ENCODE measurements at places on chromosomes 5 and 9. TPM values are rescaled to one million over a fixed set of nuclear protein-coding genes. Genes with fewer than 3 reads are reported as not detected.

- H3K36me3 ChIP-seq = no peaks in the 10 kb centered on the region
- H3K4me1 ChIP-seq = peaks cover 10% of the 10 kb centered on the region
- DNase-seq = no peak
These were observed 51.0 kb downstream of the OR1J1 start for GRCh38 chr9:122426723-122427122.

- H3K4me1 ChIP-seq = no peaks in the 10 kb centered on the region
- no peak overlapping the region for H3K27ac ChIP-seq
- no peak overlapping the region for H3K4me3 ChIP-seq
- DNase-seq = no peak
These were observed 22.4 kb upstream of the NREP start for GRCh38 chr5:111779260-111779921.

GRCh38 chr5:87661784-87662566 is 249.2 kb upstream of the CCNH start:
- no peaks in the 10 kb centered on the region for H3K36me3 ChIP-seq
- H3K27ac ChIP-seq = no peak overlapping the region
- H3K27me3 ChIP-seq = no peaks in the 10 kb centered on the region
- DNase-seq = no peak
- H3K4me1 ChIP-seq = no peaks in the 10 kb centered on the region

- H3K36me3 ChIP-seq = no peaks in the 10 kb centered on the region
- H3K27ac ChIP-seq = no peak overlapping the region
- no peaks in the 10 kb centered on the region for H3K27me3 ChIP-seq
These were observed 31.9 kb upstream of the MIER3 start for GRCh38 chr5:56983593-56984361.

DNA sequence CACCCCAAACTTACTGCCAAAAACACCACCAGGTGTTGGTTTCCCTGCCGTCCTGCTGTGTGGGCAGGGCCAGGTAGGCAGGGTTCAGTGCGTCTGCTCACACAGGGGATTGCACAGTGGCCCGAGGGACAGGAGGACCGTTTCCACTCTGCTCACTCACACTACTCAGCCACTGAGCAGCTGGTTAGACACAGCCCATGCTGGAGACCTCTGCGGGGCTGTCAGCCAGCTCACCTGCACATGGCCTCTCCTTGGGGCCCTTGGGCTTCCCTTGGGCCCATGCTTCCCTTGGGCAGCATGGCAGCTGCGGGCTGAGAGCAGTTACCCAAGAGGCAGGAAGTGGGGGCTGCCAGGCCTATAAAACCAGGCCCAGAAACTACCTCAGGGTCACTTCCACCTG is 79.0 kb downstream of the SYK start:
- peaks cover 10% of the 10 kb centered on the region for H3K4me1 ChIP-seq
- no peak overlapping the region for H3K4me3 ChIP-seq
- no peaks in the 10 kb centered on the region for H3K27me3 ChIP-seq

The LVRN gene
- total RNA-seq = 0.11 TPM

The FAM200C gene
- total RNA-seq = 2.0 TPM

DNA sequence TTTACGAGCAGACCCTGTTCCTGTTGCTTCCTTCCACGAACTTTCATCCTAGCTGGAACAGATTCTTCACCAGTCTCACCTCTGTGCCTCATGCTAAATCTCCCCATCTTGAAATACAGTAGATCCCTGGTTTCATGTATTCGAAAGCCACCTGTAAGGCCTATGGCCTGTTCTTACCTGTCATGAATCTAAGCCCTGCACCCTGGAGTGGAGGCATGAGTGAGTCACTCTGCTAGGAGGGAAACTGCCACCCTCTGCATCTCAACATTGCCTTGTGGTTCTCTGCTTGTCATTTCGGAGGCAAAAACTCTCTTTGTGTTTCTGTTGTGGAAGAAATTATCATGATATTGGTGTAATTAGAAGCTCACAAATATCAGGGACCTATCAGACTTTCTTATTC is 320.0 kb downstream of the ENC1 start:
- no peak overlapping the region for H3K27ac ChIP-seq
- no peak overlapping the region for H3K4me3 ChIP-seq
- no peaks in the 10 kb centered on the region for H3K36me3 ChIP-seq
- H3K4me1 ChIP-seq = no peaks in the 10 kb centered on the region
- no peak for DNase-seq
- H3K27me3 ChIP-seq = peaks cover 3% of the 10 kb centered on the region

The IRGM gene
- total RNA-seq = not detected

GRCh38 chr5:112614986-112615385 is 122.7 kb upstream of the APC start:
- DNase-seq = no peak
- no peaks in the 10 kb centered on the region for H3K27me3 ChIP-seq
- no peaks in the 10 kb centered on the region for H3K36me3 ChIP-seq
- no peak overlapping the region for H3K4me3 ChIP-seq
- no peak overlapping the region for H3K27ac ChIP-seq

DNA sequence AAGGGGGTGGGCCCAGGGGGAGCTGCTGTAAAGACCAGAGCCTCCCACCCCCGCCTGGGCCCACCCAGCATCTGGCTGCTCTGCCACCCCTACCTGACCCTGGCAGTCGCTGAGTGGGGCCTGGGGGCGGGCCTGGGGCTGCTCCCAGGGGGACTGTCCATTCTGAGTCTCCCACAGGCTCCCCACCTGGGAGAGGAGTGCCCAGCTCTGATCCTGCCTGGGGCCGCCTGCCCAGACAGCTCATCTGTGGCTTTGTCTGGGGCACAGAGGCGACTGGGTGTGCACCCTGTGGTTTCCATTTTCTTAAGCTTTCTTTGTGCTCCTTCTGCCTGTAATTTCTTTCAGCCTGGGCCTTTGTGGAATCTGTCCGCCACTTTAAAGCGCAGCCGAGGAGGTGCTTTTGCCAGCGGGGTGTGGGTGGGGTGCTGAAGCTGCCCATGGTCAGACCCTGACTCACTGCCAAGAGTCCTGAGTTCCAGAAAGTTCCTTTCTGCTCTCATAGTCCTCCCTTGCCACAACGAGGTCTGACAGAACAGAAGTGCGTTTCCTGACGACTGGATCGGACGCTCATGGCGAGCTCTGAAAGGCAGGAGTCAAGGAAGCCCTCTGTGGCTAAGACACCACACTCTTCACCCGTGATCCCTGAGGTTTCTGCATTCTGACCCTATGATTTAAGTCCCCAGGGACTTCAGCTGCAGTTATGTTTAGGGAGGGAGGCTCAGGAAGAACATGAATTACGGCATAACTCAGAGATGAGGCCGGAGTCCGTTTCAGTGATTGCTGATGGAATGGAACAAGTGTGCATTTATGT is 225.0 kb downstream of the FANCC start:
- no peak for DNase-seq
- H3K27ac ChIP-seq = no peak overlapping the region
- no peaks in the 10 kb centered on the region for H3K4me1 ChIP-seq
- H3K27me3 ChIP-seq = no peaks in the 10 kb centered on the region
- no peaks in the 10 kb centered on the region for H3K36me3 ChIP-seq

DNA sequence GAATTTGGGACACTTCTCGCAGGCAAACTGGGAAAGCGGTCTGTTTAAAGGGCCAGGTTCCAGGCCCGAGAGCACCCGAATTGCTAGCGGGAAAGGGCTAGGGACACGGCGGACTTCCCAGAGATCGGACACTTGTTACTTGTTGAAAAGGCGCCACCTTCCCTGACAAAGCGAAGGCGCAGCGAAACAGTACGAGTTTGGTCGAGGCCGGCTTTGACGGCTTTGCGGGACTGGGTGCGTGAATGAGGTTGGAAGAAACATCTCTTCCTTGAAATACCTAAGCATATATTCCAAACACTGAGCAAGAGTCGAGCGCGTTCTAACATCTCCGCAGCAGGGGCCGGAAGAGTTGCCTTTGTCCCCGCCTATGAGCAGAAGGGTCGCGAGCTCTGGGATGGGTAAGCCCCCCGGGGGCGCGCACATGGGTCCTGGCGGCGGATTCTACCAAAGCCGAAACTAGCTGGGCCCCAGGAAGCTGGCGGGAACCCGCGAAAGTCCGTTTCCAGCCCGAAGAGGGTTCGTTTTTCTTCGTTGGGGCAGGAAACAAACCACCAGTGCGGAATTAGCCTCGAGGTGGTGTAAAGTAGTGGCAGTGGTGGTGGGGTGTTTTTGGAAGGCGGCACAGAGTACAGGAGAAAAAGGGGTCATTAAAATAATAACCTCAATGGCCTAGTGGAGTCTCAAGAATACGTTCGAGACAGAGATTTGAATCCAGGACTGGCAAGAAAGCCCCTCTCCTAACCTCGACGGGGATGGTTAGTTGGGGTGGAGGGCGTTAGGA is 1.5 kb downstream of the GDNF start:
- no peaks in the 10 kb centered on the region for H3K27me3 ChIP-seq
- H3K36me3 ChIP-seq = no peaks in the 10 kb centered on the region
- peaks cover 4% of the 10 kb centered on the region for H3K4me1 ChIP-seq

The TLX3 gene
- total RNA-seq = not detected

DNA sequence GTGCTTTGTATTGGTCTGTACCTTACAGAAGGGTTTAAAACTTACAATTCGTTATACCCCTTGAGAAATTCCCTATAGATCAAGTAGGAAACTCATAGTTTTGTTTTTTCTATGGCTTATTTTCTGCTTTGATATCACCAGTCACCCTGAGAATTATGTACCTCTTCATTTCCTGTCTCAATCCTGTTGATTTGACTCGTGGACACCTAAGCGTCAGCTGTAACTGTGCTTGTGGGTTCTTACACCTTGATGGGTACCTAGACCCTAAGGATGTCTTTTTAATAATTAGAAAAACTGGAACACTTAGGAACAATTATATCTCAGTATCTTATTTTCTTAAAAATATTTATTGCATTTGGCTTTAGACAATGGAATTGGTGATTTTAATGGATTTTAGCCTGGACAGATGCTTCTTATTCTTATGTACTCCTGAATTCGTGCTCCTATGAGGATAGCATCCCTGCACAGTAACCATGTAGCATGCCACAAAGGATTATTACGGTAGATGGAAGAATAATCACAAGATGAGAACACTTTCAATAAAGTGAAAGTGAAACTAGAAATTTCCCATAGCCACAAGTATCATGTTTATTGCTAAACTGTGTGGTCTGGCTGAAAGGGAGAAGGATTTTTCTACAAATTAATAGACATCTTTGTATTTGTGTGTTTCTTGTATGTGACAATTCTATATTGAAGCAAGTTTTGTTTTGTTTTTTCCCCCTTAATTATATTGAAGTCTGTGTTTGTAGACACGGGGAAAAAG is 1920.3 kb upstream of the WWC1 start:
- H3K36me3 ChIP-seq = no peaks in the 10 kb centered on the region
- no peak overlapping the region for H3K27ac ChIP-seq
- peaks cover 12% of the 10 kb centered on the region for H3K4me1 ChIP-seq
- no peaks in the 10 kb centered on the region for H3K27me3 ChIP-seq
- peak; percentile 55 for DNase-seq

GRCh38 chr5:59837071-59837470 is 56.5 kb downstream of the PDE4D start:
- no peaks in the 10 kb centered on the region for H3K4me1 ChIP-seq
- DNase-seq = no peak
- H3K4me3 ChIP-seq = no peak overlapping the region
- H3K27me3 ChIP-seq = no peaks in the 10 kb centered on the region
- H3K27ac ChIP-seq = no peak overlapping the region

The APC gene
- total RNA-seq = 76.8 TPM

DNA sequence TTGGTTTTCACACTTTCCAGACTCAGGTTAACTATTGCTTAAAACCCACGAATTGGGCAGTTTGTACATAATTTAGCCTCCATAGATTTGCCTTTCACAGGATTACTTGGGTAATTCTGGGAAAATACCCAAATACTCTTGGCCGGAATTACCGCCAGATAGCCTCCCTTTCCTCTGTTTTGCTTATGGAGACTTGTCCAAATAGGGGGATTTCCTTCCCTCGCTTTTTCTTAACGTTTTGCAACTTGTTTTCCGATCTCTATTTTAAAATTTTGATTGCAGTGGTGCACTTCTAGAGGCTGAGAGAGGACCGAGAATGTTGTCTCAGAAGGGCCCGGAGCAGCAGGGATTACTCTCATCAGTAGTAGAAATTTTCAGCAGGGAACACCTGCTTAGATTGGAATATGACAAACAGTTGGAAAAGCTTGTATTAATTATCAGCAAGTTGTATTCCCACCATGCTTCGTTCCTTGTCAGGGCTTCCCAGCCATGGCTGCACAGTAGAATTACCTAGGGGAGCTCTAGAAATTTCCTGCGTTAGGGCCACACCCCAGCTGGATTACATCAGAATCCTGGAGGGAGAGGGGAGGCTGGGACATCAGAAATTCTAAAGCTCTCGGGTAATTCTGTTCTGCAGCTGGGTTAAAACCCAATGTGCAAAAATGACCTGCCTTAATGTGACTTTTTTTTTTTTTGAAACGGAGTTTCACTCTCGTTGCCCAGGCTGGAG is 329.1 kb downstream of the SH3GL2 start:
- no peaks in the 10 kb centered on the region for H3K27me3 ChIP-seq
- no peak overlapping the region for H3K4me3 ChIP-seq
- no peaks in the 10 kb centered on the region for H3K4me1 ChIP-seq
- H3K36me3 ChIP-seq = no peaks in the 10 kb centered on the region
- no peak overlapping the region for H3K27ac ChIP-seq
- no peak for DNase-seq

The KIAA0825 gene
- 2.0 TPM for total RNA-seq

DNA sequence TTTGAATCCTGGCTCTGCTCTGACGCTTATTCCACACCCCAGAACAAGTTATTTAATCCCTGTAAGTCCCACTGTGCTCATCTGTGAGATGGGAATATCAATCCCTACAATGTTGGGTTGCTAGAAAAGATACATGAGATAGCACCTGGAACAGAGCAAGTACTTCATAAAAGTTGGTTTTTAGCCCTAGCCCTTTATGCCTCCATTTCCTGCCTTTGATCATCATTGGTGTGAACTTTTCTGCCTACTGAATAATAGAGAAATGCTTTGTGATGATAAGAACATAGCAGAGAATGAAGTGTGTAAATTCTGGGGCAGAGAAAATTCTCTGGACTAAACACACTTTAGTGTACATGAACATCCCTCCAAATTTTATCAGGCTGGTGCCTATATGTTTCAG is 90.3 kb upstream of the RANBP6 start:
- no peaks in the 10 kb centered on the region for H3K36me3 ChIP-seq
- no peak overlapping the region for H3K27ac ChIP-seq
- no peaks in the 10 kb centered on the region for H3K4me1 ChIP-seq
- H3K4me3 ChIP-seq = no peak overlapping the region
- H3K27me3 ChIP-seq = no peaks in the 10 kb centered on the region

- no peaks in the 10 kb centered on the region for H3K4me1 ChIP-seq
- no peaks in the 10 kb centered on the region for H3K27me3 ChIP-seq
- no peak for DNase-seq
- H3K27ac ChIP-seq = no peak overlapping the region
- H3K4me3 ChIP-seq = no peak overlapping the region
These were observed 49.9 kb upstream of the JMY start for GRCh38 chr5:79186021-79186420.

- peaks cover 5% of the 10 kb centered on the region for H3K36me3 ChIP-seq
- H3K4me3 ChIP-seq = no peak overlapping the region
- no peak overlapping the region for H3K27ac ChIP-seq
- peaks cover 15% of the 10 kb centered on the region for H3K4me1 ChIP-seq
These were observed 7.6 kb upstream of the LCN15 start for GRCh38 chr9:136771907-136772415.

- no peak for DNase-seq
- H3K27me3 ChIP-seq = no peaks in the 10 kb centered on the region
- H3K36me3 ChIP-seq = no peaks in the 10 kb centered on the region
- H3K4me3 ChIP-seq = no peak overlapping the region
- H3K27ac ChIP-seq = no peak overlapping the region
These were observed 672.9 kb downstream of the NR2F1-AS1 start for GRCh38 chr5:92907938-92908606.

The KLHL9 gene
- 21.2 TPM for total RNA-seq
